Ascending aorta (tissue), 2 donors: ENCODE measurements at places on chromosomes 4 and X.

DNA sequence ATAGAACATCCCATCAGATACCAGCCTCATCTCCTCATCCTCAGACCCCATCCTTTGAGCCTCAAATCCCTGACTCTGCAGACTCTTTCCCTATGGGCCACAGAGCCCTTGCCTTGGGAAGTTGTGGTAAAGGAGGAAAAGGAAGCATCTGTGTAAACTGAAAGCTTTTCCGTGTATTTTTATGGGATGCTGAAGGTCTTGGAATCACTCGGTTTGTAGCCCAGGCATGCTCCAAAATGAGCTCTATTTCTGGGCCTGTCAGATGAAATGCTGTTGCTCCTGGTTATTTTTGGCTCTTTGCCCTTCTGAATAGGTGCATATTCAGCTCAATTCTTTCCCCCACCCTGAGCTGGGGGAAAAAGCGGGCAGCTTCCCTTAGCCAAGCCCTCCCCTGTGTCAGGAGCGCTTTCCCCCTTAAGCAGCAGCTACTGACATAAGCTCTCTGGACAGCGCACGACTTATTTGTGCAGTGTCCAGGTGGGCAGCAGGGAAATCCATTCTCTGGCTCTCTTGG, 5.0 kb upstream of the SEL1L3 start:
- no peak for DNase-seq

DNA sequence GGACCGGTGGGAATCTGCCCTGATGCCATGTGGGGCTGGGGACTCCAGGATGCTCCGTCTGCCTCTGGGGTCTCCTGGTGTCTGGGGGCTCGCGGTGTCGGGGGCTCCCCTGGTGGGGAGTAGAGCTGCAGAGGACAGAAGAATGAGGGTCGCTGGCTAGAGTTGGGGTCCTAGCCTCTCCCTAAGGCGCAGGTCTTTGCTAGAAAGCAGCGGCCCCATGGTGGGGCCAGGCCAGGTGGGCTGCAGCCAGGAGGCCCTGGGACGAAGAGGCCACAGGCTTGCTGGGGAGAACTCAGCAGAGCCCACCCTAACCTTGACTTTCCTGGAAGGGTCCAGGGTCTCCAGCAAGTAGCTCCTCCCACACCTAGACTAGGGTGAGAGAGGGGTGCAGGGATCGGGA, 21.4 kb downstream of the FGFRL1 start:
- no peak for DNase-seq

- DNase-seq, result no peak
Observed at GRCh38 chr4:69497076-69497475, 1.4 kb upstream of the UGT2B4 start.

DNA sequence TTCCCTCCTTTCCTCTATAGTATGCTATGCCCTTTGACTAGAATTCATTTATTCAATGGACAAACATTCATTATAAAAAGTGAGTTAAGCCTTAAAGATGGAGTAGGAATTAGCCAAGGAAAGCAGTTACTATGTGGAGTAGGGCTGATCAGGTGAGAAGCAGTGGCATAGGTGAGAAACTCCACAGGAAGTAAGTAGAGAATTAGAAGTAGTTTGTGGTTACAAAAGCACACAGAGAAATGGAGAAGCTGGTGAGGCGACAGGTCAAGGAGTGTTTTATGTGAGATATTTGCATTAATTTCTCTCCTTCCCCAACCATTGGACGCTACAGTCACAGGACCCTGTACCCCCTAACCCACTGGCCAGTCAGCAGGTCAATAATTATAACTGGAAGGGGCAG, 30.6 kb downstream of the SETD7 start:
- no peak for DNase-seq

DNA sequence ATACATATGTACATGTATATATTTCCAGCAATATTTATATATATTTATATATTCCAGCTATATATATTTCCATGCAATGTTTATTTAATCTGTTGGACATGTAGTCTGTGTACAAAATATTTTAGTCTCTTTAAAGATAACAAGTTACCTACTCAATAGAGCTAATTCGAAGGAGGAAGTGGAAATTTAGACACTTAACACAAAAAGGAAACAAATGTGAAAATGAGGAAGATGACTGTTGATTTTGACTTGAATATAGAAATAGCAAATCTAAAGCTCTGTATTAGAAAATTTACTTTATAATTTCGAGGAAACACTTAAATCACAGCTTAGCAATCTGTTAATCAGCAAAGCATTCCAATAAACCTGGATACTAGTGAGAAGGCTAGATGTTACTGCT, 1064.4 kb downstream of the PCDH7 start:
- DNase-seq, result no peak

GRCh38 chr4:25993395-25994185, 79.6 kb downstream of the SMIM20 start:
- peak; percentile 62 for DNase-seq

DNA sequence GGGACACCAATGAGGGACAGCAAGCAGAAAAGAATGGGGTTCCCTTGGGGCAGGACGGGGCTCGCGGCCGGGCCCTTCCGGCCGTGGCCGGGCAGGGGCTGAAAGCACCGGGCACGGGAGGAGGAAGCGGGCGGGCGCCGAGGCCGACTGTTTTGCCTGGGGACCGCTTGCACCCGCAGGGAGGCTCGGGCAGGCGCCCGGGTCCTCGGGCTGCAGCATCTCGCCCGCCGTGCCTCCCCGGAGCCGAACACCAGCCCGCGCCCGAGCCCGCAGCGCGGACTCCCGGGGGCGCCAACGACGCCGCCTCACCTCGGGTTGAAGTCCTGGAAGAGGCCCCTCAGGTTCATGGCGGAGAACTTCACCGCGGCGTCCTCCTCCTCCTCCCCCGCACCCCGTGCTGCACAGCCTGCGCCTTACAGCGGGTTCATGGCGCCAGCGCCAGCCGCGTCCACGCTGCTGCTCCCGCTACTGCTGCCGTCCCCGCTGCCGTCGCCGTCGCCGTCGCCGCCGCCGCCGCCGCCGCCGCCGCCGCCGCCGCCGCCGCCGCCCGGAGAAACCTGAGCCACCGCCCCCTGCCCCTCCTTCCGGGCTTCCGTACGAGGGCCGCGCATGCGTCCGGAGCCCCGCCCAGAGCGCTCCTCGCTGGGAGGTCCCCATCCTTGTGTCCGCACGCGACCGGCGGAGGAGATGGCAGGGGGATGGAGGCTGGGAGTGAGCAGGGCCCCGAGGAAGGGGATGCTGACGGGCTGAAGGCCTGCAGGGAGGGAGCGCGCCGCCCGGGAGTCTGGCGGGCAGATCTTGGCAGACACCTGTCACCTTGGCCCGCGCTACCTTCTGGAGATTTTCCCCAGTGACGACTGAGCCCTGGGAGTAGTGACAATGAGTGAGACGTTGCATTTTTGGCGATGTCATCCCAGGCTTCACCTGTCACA, at the start of gene TMEM185A:
TMEM185A (minus strand) TSS at position 559 of the 932 bp plus-strand sequence; CDS start at position 347, 212 bp downstream.
- DNase-seq, result peak; percentile 78

DNA sequence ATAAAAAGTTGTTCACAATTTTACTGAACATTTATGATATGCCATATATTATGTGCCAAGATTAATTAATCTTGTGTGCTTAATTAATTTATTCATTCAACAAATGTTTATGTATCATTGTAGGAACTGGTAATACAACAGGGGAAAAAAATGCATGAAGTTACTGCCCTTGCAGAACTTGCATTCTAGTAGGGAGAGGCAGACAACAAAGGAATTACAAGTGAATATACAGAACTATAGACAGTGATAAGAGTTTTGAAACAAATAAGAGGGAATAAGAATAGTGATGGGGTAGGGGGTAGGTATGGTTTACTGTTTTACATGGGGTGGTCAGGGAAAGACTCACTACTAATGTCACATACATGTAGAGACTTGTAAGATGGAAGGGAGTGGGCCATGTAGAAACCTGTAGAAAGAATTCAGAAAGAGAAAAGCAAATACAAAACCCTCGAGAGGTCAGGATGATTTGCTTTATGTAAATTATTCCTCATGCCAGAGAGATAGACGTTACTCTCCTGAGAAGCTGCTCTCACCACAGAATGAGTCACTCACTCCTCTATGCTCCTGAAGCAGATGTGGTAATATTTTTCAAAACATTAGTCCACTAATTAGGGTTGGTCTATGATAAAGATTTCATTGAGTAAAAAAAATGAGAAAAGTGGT, 855.0 kb upstream of the GRID2 start:
- no peak for DNase-seq
